ENCODE measurements at places on chromosomes 2 and 18.

DNA sequence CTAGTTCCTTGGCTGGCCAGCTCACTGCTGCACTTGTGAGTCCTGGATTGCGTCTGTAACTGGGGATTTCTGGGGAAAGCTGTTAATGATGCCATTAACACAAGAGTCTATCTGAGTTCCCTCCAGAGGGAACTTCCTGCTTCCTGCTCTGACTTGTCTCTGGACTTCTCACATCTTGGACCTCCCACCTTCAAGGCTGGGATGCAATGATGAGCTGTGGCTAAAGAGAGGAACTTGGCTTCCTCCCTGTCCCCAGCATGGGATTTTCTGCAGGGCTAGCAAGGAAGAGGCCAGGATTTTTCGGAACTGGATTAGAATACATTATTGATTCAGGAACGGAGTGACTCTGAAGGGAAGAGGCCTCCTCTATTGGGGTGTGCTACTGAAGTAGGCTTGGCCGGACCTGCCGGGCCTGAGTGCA, 155.5 kb downstream of the CLIP4 start:
- no peak for DNase-seq

DNA sequence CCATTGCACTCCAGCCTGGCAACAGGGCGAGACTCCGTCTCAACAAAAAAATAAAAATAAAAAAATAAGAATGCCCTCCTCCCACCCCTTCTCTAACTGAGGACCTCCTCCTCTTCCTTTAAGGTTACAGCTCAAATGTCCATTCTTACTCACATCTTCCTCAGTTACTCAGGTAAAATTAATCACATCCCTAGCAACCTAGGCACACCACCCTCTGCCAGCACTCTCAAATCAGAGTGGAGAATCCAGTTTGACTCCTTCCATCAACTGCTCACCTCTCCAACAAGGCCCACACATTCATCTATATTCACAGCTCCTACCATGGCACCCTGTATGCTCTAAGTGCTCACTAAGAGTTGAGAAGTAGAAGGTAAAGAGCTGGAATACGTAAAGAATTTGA, 254.3 kb downstream of the ZEB2 start:
- DNase-seq = no peak

DNA sequence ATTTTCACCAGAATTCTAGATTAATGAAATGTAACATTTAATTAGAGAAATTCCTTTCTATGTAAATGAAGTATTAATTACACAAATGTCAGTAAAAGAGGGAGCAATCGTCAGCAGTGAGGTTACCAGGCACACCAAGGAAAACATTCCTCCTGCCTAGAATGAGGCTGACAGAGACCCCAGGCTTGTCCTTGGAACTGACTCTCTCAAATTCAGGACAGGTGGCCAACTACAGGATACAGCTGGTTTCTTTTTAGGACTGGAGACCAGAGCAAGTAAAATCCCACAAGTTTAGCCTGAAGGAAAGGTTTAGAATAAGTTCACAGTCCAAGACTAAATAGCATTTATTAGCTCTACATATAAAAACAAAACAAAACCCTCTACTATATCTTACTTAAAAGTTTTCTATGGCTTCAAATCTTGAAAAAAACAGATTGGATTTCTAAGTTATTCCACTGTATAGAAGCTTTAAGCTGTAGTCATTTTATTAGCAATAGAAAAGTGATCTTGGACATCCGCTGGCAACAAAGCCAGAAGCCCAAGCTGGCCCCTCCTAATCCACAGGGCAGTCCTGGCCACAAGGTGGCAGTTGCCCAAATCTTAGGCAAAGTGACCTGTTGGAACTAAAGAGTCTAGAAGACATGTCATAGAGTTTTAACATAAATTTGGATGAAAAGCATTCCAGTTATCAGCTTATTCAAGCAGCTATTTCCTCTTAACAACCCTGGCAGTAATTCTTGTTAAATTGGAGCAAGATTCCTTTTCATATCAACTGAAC, 81.0 kb downstream of the SP3 start:
- DNase-seq = peak; percentile 56

DNA sequence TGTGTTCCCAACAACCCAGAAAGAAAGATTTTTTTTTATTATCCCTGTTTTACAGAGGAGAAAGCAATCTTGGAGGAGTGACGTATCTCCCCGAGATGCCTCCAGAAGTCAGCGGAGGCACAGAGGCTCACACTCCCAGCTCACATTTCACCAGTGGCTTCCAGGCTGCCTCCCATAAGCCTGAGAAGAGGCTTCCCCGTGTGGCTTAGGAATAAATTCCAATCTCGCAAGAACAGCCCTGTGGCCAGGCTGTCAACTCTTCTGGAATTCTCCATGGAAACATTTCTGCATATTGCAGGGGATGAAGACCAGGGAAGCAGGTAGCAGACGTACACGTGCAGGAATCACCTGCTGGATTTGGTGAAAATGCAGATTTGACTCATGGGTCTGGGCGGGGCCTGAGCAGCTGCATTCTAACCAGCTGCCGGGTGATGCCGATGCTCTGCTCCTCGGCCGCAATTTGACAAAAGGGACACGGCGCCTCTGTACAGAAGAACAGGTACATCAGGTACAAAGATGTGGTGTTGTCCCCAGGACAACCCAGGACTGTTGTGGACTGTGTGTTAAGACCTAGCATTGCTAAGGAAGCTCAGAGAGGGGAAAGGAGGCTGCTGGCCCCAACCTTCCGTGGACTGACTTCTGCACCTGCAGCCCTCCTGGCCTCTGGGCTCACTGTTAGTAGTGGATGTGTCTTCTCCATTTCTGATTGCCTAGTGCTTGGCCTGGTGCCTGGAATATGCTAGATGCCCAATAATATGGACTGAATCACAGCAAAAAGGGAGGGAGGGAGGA, 114.2 kb upstream of the ID2 start:
- no peak for DNase-seq

GRCh38 chr2:60699617-60700016, 56.5 kb upstream of the PAPOLG start:
- DNase-seq = no peak

- DNase-seq = no peak
Observed at GRCh38 chr18:9444549-9444948, 30.8 kb upstream of the RALBP1 start.

GRCh38 chr2:167784084-167784425, 463.3 kb downstream of the STK39 start:
- DNase-seq = no peak

GRCh38 chr2:54529935-54530334, 73.8 kb downstream of the SPTBN1 start:
- no peak for DNase-seq

GRCh38 chr2:8371653-8372052, 310.2 kb upstream of the ID2 start:
- DNase-seq = no peak

GRCh38 chr2:194319222-194319992, 1337.6 kb upstream of the SLC39A10 start:
- DNase-seq = peak; percentile 30

DNA sequence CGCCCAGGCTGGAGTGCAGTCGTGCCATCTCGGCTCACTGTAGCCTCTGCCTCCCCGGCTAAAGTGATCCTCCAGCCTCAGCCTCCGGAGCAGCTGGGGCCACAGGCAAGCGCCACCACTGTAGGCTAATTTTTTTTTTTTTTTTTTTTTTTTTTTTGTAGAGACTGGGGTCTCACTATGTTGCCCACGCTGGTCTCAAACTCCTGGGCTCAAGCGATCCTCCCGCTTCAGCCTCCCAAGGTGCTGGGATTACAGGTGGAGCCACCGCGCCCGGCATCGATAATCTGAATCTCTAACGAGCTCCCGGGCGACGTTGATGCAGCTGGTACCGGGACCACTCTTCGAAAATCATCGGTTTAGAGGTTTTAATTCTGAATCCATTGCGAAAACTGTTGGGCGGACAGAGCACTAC, 520 bp upstream of the CYP20A1 start:
- no peak for DNase-seq

DNA sequence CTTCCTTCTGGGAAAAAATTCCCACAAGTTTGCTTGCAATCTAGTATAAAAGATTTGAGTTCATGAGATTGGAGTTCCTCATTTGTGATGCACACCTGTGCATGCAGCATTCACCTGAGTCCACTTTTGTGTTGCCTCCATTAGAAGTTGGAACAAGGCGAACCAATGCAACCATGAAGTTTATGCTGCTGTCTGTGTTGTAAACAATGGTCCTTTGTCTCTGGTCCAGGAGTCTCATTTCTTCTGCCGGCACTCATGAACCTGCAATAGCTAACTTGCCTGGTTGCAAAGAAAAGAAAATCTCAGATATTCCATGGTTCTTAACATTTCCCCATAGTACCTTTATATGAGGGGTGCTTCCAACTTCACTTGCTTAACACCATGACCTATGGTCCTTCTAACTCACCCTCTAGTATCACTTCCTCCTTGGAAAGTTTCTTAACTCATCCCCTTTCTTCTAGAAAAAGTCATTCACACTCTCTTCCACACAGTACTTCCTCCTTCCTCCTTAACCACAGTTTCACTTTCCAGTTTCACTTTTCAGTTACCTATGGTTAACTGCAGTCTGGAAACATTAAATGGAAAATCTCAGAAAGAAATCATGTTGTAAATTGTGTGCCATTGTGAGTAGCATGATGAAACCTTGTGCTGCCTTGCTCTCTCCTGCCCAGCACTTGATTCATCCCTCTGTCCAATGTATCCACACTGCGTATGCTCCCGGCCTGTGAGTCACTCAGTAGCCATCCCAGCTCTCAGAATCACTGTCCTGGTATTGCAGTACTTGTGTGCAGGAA, 128.8 kb upstream of the TRIB2 start:
- DNase-seq = no peak

- no peak for DNase-seq
Observed at GRCh38 chr2:228167290-228167689, 14.2 kb downstream of the SPHKAP start.

DNA sequence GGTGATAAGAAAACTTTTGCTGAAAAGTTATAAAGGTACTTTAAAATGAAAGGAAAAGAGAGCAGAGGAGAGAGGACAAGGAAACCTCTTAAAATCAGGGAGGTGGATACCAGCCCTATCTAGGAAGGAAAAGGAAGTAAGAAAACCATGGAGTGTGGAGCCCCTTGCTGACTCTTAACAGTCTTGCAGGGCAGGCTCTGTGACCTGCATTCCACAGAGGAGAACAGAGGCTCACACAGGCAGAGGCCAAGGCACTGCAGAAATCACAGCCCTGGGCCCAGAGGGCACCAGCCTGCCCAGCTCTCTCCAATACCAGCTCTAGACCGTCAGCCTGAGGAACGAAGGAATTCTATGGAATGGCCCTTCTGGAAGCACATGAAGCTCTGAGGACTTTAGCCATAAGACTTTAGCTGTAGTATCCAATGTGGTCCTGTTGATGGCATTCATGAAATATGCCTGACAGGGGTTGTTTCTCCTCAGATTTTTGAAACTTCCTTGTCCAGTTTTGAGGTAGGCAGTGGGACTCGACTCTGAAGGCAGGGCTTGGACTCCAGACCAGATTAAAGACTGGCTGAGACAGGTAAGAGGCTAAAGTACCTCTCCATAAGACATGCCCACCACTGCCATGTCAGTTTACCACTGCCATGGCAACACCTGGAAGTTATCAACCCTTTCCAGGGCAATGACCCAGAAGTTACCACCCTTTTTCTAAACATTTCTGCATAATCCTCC, 216.3 kb downstream of the ANAPC1 start:
- peak; percentile 64 for DNase-seq

GRCh38 chr18:66601649-66602048, 2.2 kb downstream of the CDH19 start:
- DNase-seq = no peak

- no peak for DNase-seq
Observed at GRCh38 chr2:236703373-236703709, 133.7 kb downstream of the ACKR3 start.

DNA sequence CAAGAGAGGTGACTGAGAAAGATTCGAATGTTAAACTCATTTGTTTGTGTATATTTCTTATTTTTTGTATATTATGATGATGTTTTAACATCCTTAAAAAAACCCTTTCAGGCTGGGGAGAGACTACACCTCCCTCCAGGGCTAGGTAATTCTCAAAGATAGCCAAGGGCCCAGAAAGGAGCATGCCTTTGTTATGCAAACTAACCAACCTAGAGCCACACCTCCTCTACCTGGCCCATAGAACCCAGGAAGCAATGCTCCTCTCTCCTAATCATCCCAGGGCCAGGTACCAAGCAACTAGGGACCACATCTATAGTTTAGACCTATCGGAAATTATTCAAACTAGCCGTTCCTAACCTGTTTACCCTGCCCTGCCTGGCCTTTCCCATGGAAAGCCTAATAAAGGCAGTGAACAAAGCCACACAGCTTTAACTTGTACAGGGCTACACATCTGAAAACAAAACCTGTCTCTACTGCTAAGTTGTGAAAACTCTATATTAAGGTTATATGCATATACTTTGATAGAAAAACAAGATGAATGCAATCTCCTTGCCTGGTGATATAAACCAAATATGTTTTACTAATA, 79.7 kb downstream of the COLEC12 start:
- DNase-seq = no peak

DNA sequence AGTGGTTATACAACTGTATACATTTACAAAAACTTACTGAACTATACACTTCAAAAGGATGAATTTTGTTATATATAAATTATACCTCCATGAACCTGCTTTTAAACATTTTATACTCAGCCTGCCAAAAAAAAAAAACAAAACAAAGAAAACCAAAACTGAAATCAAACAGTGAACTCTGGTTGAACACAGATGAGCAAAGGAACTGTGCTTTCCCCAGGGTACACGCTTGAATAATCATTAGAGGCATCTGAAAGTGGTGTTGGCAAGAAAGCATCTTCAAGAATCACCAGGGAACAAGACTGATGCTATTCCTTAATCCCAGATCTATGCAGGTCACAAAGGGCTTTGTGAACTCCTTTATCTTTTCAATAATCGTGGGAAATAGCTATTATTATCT, 77.0 kb upstream of the LYPD1 start:
- no peak for DNase-seq

GRCh38 chr2:69789772-69790600, 39.5 kb upstream of the GMCL1 start:
- no peak for DNase-seq

Data from HepG2 (cell line).